ENCODE measurements at places on chromosomes 1 and 21.

- DNase-seq, result no peak
Measured at GRCh38 chr1:224450561-224451350, 16.2 kb upstream of the WDR26 start.

- no peak for DNase-seq
Measured at GRCh38 chr1:94309216-94309615, 71.8 kb upstream of the ARHGAP29 start.

DNA sequence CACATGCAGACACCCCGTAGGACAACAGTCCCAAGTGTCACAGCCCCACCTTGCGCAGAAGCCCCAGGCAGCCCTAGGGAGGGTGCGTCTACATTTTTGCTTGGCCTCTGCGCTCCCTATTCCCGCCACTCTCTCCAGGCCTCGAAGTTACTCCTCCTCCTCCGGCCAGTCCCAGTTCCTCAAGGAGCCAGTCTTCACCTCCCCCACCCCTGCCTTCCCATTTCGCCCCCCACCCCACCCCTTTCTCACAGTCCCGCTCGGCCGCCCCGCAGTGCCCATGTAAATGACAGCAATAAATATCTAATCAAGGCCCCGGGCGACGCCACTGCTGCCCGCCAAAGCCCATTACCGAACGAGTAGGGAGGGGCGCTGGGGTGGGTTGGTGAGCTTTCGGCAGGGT lies 3.2 kb downstream of the DMBX1 start:
- DNase-seq, result no peak

DNA sequence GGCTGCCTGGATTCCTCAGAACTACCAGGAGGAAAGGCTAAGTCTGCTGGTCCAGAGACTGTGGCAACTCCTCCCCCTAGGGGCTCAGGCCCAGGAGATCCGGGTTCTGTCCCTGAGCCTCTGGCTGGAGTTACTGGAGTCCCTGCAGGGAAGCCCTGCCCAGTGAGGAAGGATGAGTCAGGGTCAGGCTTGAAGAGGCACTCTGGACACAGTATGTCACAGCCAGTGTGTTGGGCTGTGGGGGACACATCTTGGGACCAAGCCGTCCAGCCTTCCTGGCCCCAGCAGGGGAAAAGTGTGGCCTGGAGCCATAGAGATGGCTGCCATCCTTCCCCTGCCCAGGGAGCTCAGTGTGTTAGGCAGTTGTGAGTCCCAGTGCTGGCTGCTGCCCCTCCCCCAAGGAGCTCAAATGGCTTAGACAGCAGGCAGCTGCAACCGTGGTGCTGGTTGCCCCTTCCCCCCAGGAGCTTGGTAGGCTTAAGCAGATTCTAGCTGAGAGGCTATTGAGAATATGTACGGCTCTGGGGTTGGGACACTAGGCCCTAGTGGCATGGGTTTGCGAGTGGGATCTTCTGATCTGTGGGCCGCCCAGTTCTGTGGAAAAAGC lies 28.2 kb upstream of the RABGAP1L start:
- DNase-seq, result no peak

DNA sequence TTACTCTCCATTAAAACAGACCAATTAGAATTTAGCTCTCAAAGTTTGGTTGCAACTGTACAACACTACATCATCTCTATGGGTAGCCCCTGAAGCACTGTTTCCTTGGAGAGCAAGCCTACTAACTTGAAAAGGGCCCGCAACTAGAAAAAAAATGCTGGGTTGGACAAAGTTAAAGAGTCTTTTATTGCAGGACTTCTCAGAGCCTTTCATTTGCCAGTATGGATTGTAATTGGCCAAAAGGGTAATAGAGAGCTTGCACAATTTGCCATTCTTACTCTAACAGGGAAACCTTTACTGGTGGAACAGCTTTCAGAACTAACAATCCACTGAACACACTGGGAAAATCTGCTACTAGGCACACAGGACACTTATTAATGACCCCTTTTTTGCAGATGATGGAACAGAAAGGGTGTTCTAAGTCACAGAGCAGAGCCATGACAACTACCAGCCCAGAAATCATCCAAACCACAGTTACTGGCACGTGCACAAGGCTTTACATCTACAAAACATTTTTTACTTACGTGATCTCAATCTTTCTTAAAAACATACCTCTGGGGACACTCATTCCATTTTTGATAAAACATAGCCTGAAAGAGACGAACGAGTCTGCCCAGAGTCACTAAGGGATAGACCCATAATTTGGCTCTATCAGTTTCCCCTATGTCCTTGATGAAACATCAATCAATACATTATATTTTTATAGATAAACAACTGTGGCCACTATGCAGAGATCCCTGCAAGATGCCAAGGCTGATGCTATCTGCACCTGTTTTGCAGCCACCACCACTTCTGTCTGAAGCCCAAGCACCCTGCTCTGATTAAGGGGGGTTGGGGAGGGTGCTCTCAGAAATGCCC lies 176.3 kb upstream of the EDN2 start:
- DNase-seq, result no peak

DNA sequence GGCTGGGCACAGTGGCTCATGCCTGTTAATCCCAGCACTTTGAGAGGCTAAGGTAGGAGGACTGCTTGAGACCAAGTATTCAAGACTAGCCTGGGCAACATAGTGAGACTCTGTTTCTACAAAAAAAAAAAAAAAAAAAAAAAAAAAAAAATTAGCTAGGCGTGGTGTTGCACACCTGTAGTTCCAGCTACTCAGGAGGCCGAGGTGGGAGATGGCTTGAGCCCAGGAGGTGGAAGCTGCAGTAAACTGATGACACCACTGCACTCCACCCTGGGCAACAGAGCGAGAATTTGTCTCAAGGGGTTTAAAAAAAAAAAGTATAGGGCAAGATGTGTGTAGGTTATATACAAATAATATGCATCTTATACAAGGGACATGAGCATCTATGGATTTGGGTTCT lies 2.6 kb downstream of the TDRKH start:
- DNase-seq, result no peak
